ENCODE measurements at places on chromosomes 11 and 22. TPM values are rescaled to one million over a fixed set of nuclear protein-coding genes. Genes with fewer than 3 reads are reported as not detected.

DNA sequence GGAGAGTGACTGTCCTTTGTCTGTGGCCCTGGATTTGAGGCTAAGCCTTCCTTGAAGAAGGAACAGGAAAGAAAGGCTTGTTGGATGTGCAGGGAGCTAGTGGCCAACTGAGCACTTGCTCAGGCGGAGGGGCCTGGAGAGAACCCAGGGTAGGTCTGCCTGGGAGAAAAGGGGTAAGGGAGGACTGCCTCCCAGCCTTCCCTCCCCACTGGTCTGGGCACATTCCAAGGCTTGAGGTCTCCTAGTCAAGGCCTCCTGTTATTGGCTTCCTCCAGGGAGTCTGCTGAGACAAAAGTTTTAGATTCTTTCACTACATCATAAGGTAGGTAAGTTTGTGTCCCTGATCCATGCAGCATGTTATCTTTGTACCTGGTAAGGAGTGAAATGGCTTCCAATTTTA is 15.2 kb downstream of the KCNQ1OT1 start:
- DNase-seq = no peak

DNA sequence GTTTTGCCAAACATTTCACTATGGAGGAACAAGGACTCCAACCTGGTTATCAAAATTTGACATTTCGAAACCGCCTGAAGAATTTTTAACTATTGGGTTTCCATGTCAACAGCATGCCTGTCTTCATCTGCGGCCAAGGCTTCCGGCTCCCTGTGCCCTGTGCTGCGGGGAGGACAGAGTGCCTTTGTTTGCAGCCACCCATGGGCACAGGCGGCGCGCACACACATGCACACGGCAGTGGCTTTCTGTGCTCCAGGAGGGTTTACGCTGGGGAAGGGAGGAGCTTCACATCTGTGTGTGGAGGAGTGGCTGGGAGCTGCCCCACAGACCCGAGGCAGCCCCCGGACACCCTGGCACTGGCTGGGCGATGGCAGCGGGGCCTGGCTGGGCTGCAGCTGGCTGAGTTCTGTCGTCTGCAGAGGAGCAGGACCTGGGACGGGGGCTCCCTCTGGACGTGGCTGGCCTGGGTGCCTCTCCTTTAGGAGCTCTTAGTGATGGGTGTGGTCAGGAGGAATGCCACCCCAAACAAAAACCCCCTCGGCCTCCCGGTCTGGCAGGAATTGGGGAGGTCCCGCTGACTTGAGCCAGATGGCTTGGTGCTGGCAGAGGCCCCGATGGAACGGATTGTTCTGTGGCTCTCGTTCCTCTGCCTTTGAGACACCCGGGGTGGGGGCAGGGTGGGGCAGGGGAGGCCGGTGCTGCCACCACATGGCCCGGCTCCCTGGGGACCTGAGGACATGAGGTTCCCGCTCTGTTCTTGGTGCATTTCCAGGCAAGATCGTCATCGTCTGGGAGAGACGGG is 1290.9 kb downstream of the BRD1 start:
- DNase-seq = peak; percentile 20

DNA sequence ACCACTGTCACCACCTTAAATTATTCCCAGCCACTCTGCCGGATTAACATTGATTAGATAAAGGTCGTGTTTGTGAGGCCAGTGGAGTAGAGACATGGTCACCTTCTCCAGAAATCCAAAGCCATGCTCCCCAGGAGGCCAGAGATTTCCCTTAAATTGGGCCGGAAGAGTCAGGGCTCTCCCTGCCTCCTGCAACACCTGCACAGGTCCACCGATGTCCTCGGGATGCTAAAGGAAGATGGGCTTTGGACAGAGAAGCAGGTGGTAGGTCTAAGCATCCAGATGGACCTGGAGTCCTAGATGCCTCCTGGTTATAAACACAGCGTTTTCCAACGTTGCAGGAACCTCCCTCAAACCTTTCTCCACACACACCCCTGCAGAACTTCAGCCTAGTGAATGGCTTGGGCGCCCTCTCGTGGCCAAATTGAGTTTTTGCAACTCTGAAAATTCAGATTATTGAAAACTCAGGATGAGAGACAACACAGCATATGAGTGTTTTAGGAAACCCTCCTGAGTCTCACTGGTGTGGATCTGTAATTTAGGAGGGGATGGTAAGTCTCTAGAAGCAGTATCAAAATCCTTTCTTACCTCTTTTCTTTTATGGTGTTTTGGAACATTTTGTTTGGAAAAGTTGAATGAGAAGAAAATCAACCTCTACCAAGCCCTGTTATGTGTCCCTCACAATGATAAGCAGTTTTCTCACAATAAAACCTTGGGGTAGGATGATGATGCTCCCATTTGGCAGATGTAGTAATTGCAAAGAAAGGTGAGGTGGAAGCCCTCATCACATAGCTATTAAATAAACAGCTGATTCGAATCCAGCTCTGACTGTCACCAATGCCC is 109.6 kb downstream of the RRAS2 start:
- DNase-seq = peak; percentile 61

SCGB1D2 gene
- not detected for polyA plus RNA-seq

HTR3B gene
- polyA plus RNA-seq = 0.15 TPM

SAA4 gene
- polyA plus RNA-seq = not detected
